ENCODE measurements at places on chromosomes 1 and 21.

DNA sequence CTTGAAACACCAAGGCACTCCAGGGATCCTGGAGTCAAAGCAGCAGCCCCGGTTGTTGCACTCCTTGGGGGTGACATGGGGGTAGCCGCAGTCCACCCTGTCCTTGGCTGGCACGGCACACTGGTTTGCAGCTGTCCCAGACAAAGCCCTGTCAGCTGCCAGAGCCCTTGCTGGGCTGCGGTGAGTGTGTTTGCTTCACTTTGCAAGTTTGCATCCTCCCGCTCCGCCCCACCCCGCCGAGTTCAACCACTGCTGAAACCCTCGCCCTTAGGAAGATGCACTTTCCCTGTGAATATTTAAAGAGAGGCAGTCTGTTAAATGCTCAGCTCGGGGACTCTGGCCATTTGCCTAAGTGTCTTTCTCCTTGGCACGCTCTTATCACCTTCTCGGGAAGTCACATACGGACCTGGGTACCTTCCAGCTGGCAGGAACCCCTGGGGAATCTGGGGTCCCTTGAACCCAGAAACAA lies 1.7 kb downstream of the TFF3 start:
- no peak for DNase-seq

DNA sequence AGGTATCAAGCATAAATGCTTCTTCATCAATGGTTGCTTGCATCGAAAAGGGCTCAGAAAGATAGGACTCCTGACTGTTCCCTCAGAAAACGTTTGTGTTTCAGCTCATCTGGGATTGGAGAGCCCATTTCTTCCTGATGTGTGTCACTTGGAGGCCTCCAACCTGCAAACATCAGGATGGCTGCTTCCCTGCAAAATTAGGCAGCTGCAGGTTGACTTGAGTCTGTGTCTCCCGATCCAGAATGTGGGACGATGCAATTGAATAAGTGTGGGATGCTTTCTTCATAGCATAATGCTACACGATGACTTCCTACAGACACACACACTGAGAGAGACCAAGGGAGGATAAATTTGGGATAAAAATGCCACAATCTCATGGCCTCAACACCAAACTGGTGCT lies 42.2 kb downstream of the OLIG1 start:
- DNase-seq, result no peak

GRCh38 chr1:186904361-186904760 lies 75.6 kb downstream of the PLA2G4A start:
- DNase-seq, result no peak

GRCh38 chr21:45090966-45091365 lies 16.6 kb downstream of the ADARB1 start:
- DNase-seq, result no peak

DNA sequence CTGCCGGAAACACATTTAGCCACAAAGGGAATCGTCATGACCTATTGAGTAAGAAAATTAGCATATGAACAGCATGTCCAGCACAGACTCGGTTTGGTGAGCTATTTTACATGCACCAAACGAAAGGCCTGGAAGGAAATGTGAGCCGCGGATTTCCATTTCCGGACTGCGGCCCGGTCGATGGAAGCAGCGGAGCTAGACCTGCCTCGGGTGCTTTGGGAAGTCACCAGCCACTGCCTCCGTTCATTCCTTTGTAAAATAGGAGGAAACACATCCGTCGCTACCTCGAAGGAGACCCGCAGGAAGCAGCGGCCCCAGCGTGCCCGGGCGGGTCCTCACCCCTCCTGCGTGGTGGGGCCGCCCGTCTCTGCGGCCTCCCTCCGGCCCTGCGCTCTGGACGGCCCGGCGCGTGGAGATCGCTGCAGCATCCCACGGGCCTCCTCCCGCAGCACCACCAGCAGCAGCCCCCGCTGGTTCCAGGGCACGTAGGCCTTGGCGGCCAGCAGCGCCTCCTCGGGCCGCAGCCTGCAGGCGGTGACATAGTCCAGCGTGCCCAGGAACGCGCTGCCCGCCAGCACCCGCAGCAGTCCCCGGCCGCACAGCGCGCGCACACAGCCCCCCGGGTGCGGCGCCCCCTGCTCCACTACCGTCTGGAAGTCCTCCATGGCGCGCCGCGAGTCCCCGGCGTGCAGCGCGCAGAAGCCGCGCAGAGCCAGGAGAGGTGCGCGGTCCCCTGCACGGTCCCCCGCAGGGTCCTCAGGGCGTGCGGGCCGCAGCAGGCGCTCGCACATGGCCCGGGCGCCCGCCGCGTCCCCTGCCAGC lies 12.1 kb downstream of the TTC34 start:
- peak; percentile 20 for DNase-seq

- DNase-seq, result no peak
Observed at GRCh38 chr1:243796016-243796415, 54.0 kb downstream of the AKT3 start.

DNA sequence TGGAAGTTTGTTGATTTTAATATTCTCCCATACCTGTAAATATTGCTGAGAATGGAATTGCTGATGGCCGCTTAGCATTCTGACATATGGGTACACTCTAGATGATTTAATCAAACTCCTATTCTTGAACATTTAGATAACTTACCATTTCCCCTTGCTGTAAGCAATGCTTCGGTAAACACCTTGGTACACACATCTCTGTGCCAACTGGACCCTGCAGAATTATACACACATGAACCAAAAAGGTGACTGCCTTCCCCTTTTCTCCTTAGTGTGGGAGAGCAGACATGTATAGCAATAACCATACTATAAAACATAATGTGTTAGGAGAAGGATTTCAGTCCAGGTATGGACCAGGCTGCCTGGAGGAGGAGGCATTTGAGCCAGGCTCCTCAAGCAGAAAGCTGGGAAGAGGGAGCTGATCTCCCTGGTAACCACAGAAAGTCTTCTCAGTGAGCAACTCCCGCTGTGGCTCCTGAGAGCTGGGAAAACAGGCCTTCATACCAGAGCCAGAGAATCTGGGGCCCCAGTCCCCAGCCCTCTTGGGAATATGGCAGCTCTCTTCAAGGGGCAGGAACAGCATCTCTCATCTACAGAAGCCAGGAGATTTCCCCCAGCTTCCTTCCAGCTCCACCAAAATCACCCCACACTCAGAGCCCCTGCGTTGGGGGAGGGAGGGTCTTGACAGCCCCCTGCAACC lies 33.9 kb upstream of the CSF1 start:
- no peak for DNase-seq

DNA sequence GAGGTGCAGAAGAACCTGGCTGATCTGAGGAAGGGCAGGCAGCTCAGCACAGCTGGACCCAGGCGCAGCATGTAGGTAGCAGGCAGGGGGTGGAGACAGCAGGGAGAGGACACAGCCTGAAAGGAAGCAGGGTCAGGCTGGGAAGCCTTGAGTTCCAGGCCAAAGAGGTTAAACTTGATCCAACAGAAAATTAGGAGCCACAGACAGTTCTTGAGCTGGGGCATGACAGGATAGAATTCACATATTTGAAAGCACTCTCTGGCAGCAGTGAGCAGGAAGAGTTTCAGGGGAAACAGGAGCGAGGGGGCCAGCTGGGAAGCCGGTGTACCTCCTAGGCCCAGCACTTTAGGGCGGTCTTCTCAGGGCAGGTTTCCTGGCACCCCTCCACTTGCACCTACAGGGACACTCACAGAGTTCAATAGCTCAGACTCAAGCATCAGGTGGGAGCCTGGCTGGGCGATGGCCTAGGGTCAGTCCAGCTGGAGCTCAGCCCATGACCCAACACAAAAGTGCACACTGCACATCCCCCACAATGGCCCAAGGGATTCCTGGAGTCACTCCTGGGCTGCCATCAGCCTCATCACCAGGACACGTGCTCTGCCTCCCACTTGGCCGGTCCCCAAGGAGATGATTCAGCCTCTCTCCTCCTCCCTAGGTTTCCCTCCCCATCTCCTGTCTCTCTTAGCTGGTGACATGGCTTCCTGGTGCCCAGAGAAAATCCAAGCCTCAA lies 22.7 kb downstream of the MATN1 start:
- no peak for DNase-seq

- no peak for DNase-seq
Observed at GRCh38 chr1:6424000-6424565, 493 bp upstream of the ESPN start.

DNA sequence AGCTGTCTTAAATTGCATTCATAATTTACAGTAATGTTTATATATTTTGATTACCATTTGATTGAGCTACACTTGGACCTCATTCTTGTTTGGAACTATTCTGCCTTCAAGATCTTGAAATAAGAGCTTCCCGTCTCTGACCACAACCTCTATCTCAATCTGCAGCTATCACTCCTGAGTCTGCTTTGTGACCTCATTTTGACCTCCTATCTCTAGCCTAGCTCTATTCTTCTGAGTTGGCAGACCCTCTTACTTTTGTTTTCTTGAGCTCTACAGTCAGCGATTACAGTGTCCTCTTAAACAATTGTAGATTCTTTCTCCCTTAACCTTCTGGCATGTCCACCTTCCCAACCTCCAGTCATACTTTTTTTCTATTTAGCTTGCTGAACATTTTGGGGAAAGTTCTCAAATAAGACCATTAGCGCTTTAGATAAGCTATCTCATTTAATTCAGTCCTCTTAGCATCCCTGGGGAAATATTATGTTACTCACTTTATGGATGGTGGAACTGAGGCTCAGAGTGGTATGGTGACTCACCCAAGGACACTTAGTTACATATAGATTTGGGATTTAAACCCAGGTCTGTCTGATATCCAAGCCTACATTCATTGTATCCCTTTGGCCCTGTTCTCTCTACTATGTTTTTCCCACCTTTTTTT lies 19.1 kb downstream of the RPAP2 start:
- no peak for DNase-seq

DNA sequence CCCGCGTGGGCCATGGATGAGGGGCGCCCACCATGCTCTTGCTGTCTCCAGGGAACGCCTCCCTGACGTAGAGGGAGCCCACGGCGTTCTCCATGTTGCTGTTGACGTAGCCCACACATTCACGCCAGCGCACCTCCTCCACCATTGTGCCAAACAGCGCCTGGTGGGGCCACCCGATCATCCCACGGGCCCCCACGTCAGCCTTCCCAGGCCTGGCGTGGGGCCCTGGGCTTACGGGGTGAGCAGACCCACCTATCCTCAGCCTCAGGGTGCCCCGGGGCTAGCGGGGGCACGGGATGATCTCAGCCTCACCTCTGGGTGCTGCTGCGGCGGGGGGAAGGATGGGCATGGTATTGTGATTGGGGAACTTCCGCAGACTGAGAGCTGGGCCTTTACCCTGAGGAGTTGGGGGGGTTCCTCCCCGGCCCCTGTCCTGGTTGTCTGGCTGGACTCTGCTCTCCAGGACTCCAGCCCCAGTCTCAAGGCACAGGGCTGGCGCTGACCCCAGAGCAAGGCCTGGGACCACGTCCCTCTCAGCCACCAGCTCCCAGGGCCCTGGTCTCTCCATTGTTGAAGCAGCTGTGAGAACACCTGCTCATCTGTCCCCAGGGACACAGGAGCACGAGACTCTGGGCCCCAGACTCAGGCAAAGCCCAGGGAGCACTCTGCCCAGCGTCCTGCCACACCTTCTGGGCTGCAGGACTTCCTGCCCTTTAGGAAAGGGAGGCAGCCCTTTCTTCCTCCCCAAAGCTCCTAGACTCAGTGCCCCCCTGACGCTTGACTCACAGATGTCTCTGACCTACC lies 10.2 kb downstream of the PRXL2B start:
- no peak for DNase-seq

DNA sequence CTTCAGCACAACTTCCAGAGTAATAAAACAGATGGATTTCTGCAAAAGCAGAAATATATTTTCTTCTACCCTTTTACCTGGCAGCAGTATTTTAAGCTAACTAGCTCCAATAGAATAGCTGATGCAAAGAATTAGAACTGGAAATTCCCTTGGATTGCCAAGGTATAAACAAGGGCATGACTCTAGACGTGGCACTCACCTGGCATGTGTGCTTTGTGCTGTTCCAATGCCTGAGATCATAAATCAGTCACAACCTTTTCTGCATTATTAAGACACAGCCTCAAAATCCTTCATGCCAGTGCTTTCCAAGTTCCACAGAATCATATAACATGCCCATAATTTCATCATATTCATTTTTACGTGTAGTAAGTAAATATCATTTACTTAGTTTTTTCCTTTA lies 1048.7 kb downstream of the ADGRL2 start:
- no peak for DNase-seq

DNA sequence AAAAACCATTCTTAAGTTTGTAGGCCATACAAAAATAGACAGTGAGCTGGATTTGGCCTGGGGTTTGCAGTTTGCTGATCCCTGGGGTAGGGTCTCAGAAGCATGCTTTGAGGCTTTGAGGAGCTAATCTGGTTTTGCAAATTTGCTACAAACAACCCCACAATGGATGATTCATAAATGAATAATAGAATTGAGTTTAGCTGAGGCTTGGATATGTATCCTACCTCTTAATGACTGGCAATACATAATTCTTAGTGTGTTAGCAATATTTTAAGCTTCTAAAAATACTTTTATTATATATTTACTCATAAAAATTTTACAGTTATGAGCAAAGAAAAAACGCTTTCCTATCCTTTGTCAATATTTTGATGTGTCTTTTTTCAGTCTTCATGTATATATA lies 50.6 kb downstream of the ROR1 start:
- DNase-seq, result no peak

DNA sequence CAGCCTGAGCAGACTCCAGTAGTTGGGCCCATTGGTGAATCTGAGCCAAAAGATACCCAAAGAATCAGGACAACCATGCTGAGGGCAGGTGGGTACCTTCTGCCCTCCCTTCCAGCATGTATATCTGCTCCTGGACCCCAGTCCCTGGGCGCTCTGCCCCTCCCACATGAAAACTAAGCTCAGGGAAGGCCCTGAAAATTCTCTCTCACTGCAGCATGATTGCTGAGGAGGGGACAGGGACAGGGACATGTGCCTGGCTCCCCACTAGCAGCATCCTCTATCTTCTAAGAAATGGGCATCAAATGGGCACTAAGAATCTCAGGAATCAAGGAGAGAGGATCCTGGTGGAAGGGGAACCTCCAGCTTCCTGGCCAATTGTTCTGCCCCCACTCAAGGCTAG lies 446.0 kb downstream of the MATN1 start:
- DNase-seq, result no peak

GRCh38 chr21:32496568-32496967 lies 84.1 kb downstream of the EVA1C start:
- DNase-seq, result no peak

GRCh38 chr1:72034827-72035226 lies 247.5 kb downstream of the NEGR1 start:
- DNase-seq, result no peak

DNA sequence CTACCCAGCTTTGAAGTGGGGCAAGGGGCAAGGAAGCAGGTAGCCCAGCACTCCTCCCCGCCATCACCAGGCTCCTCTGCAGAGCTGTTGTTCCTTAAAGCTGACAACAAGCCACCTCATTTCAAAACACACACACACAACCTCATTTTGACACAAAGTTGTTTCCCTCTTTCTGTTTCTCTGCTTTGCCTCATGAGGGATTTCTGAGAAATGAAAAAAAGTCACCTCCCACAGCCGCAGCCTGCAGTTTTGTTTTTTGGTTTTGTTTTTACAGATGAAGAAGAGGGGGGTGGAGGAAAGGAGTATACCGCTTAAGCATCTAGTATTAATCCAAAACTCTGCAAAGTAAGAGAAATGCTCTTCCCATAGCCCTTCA lies 12.1 kb downstream of the MCL1 start:
- DNase-seq, result no peak
